Muscle of leg (tissue), 16 donors: ENCODE measurements at places on chromosomes 16 and 17. TPM values are rescaled to one million over a fixed set of nuclear protein-coding genes. Genes with fewer than 3 reads are reported as not detected.

Gene KRT25
- total RNA-seq: 0.35 TPM

Gene PRSS36
- total RNA-seq: 2.3 TPM

- H3K36me3 ChIP-seq: no peaks in the 10 kb centered on the region
- no peak overlapping the region for H3K4me3 ChIP-seq
These were observed 174.6 kb downstream of the CDH13 start for GRCh38 chr16:82801361-82801760.

DNA sequence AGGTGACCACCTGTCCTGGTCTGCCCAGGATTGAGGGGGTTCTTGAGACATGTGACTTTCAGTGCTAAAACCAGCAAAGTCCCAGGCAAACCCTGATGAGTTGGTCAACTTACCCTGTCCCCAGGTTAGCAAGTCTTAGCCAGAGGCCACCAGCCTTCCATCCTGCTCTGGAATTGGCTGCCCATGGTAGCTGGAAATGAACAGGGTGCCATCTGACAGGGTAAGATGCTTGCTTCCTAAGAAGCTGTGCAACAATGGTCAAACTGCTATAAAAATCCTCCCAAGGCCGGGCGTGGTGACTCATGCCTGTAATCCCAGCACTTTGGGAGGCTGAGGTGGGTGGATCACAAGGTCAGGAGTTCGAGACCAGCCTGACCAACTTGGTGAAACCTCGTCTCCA, 22.8 kb upstream of the MTMR4 start:
- H3K4me1 ChIP-seq: peaks cover 80% of the 10 kb centered on the region
- H3K27me3 ChIP-seq: peaks cover 8% of the 10 kb centered on the region
- no peak for DNase-seq

DNA sequence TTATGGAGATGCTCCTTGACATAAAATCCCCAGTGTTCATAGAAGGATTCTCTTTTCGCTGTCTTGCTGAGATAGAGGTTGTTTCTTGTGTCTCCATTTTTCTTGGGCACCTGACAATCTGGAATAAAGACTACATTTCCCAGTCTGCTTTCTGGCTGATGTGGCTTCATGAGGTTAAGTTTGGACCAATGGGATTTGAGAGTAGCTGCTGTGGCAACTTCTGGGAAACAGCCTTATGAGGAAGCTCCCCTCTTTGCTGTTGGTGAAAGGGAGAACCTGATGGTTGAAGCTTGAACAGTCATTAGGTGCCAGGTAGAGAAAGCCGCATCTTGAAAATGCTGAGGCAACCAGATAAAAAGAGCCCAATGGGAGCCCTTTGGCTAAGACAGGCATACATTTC, 24.4 kb downstream of the HS3ST4 start:
- H3K36me3 ChIP-seq: no peaks in the 10 kb centered on the region
- H3K4me1 ChIP-seq: no peaks in the 10 kb centered on the region
